ENCODE measurements at places on chromosomes 2 and 18.
A peak's percentile ranks its signal among the peaks of the same experiment; 100 is the strongest.

DNA sequence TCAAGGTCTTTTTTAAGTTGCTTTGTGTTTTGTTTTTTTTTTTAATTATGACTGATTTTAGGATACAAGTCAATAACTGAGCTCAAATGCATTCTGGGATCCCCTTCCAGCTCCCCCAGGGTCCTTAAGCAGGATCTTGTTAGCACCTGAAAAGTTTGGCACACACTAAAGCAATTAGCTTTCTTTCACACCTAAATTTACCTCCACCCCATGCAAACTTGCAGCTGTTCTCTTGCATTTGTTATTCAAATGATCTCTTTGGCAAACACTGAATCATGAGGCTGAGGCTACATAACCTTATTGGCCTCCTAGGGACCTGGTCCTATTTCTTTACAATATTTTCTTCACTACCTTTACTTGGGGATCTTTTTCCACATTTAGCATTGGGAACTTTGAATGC is 2026.1 kb upstream of the CELF4 start:
- DNase-seq = no peak

- no peak for DNase-seq
Observed at GRCh38 chr2:1162768-1163584, 212.3 kb downstream of the SNTG2 start.

GRCh38 chr2:197145471-197146056 is 165.0 kb downstream of the ANKRD44 start:
- no peak for DNase-seq

GRCh38 chr2:24540011-24540477 is 49.0 kb downstream of the NCOA1 start:
- no peak for DNase-seq

GRCh38 chr2:170882758-170883157 is 46.3 kb upstream of the GORASP2 start:
- DNase-seq = no peak

DNA sequence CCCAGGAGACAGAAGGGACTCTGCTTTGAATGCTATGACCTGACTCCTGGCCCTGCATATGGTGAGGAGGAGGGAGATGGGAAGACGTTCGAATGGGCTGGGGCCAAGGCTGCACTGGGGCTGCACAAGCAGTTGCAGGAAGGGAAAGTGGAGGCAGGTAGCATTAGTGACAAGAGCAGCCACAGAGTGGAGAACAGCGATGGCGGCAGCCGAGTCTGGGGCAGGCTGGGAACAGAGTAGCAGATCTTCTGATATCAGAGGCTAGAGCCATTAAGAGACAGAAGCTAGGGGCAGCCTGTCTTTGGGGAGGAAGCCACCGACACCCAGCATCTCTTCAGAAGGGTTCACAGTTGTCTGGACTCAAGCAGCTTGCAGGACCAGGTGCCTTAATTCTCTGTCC is 50.1 kb downstream of the ST3GAL5 start:
- DNase-seq = no peak

DNA sequence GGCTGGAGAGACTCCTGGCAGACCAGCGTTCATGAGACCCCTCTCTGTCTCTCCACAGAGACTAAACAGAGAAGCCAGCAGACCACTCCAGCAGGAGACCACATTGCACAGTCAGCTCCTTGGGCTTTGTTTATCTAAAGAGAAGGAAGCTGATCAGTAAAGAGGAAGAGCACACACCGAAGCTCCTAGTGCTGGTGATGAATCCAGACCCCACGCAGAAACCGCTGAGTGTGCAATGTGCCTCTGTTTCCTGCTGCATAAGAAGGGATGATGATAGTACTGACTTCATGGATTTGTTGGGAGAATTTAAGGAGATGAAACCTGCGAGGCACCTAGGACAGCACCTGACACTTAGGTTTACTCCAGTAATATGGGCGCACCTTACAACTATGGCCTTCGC is 544.1 kb upstream of the ID2 start:
- no peak for DNase-seq

GRCh38 chr2:62934517-62934916 is 116.1 kb upstream of the OTX1 start:
- no peak for DNase-seq

GRCh38 chr18:49837889-49838288 is 24.6 kb upstream of the ACAA2 start:
- no peak for DNase-seq

DNA sequence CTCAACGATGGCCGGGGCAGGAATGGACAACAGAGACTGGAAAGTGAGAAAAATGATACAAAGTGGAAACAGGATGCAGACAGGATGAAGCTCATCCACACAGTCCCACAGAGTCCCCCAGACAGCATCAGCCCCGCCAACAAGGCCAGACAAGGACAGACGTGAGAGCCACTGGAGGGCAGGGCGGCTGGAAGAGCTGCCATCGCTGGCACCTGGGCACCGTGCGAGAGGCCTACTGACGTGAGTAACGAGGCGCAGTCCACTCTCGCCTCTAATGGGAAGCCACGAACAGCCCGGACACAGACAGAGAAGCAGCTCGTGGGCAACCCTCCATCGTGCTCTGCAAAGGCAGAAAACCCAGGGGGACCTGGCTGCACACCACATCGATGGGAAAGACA is 17.1 kb downstream of the HDAC4 start:
- DNase-seq = no peak

DNA sequence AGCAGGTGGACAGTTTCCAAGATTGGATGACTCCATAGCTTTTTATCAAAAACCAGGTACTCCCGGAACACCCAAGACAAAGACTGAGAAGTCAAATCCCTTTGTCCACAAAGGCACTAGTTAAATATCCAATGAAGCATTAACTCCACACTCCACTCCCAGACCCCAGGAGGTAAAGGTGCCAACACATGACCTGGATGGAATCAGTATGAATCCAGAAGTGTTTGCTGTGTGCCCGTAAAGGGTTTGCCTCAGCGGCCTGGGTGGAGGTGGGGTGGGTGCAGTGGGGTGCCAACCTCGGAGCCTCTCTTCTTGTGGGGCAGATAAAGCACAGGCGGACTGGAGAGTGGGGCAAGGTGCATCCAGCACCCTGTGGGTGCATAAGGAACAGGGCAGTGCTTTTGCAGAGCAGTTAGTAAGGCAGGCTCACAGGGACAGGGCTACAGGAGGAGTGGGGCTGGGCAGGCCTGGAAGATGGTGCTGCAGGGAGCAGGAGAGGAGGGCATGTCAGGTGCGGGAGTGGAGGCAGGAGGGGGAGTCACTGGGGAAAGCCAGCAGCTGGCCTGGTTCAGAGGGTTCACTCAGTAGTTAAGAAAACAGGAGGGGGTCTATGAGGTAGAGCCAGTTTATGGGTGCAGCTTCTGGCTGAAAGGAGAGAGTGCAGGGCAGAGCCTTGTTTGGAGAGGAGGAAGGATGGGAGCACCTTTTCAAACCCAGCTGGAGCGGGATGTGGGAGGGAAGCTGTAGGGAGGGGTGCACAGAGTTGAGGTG is 208.4 kb upstream of the SMAD2 start:
- DNase-seq = peak; percentile 82

GRCh38 chr2:204514439-204514838 is 30.8 kb upstream of the PARD3B start:
- no peak for DNase-seq

- no peak for DNase-seq
Observed at GRCh38 chr2:124534028-124534427, 508.9 kb downstream of the CNTNAP5 start.

GRCh38 chr2:54522624-54523281 is 66.6 kb downstream of the SPTBN1 start:
- peak; percentile 26 for DNase-seq

DNA sequence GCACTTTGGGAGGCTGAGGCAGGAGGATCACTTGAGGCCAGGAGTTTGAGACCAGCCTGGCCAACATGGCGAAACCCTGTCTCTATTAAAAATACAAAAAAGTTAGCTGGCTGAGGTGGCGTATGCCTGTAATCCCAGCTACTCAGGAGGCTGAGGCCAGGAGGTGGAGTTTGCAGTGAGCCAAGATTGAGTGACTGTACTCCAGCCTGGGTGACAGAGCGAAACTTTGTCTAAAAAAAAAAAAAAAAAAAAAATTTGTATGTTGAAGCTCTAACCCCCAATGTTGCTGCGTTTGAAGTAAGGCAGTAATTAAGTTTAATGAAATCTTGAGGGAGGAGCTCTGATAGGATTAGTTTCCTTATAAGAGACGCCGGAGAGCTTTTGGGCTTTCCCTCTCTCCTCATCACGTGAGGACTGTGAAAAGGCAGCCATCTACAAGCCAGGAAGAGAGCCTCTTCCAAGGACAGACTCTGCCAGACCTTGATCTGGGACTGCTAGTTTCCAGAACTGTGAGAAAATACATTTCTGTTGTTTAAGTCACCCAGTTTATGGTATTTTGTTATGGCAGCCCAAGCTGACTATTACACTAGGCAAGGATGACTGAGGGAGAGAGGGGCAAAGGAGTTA is 11.5 kb upstream of the PNPT1 start:
- DNase-seq = no peak

- no peak for DNase-seq
Observed at GRCh38 chr2:18398833-18399232, 161.6 kb downstream of the RDH14 start.

DNA sequence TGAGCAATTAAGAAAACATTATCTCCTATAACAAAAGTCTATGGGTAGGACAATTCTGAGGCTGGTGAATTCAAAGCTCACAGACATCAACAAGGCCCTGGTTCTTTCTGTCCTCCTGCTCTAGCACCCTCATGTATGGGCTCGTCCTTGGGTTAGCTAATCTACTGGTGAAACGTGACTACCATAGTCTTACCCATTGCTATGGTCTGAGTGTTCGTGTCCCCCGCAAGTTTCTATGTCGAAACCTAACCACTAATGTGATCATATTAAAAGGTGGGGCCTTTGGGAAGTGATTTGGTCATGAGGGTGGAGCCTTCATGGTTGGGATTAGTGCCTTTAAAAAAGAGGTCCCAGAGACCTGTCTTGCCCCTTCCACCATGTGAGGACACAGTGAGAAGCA is 564.7 kb downstream of the TNS1 start:
- DNase-seq = no peak

DNA sequence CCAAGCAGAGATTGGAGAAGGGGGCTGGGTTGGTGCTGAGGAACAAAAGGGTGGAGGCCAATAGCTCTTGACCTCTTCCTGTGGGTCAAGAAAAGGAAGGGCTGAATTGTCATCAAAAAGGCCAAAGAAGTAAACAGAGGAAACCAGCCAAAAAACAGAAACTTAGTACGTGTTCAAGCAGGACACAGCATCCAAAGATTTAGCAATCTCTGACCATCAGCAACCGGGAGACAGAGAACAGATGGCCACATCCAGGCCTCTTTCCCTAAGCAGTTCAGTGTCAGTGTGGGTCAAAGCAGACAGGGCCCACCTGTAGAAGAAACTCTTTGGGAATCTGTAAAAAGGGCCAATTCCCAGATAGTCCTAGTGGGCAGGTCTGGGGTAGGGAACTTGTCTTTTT is 2.9 kb downstream of the DNPEP start:
- DNase-seq = no peak

DNA sequence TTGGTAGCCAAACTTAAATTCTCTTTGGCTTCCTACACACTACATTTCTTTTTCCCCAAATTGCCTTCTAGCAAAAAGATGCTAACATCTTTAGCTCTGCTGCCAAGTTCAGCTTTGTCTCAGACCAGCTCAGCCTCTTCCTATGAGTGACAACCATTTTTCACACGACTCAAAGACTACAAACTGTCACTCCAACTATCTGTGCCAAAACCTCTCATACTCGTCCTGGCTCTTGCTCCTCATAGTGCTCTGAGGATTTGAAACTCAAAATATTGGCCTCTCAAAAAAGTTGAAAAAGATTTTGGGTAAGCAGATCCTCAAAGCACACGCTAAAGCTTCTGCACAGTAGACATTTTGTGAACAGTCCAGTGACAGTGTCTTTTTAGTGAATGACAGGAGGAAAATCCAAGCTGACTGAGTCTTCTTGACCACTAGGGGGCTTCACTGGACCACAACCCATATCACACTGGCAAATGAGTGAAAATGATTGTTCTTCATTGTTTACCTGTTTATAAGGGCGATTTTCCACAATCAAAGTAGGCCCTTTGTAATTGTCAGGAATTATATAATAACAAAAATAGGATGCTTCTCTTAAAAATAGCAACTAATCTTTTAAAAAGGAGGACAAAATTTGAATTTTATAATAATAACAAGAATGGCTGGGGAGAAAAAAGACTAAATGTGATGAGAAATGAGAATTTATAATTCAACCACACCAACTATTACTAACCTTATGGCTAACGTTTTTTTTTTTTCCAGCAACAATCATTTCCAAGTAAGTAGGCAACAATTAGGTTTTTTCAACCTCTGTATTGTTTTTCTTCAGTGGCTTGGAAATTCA is 85.5 kb upstream of the PGAP1 start:
- peak; percentile 7 for DNase-seq

Data from NCI-H1417 treated with DMSO at 0.1 percent for 48 hours (cell line).